A549 treated with AZD2906 at 1 μM for 4 hours (cell line): ENCODE measurements at places on chromosomes 1 and 21. TPM values are rescaled to one million over a fixed set of nuclear protein-coding genes. Genes with fewer than 3 reads are reported as not detected.

KANK4 gene
- 0.26 to 0.35 TPM (median 0.32 TPM) in 5 replicates for total RNA-seq

RGS4 gene
- 0.10 TPM in 1 of 5 replicates, not detected in the others for total RNA-seq

FOXO6 gene
- 0.42 to 1.0 TPM (median 0.96 TPM) in 5 replicates for total RNA-seq

GBP7 gene
- not detected in 5 replicates for total RNA-seq

C1orf94 gene
- total RNA-seq: 0.05 to 0.06 TPM (median 0.06 TPM) in 3 of 5 replicates, not detected in the others

DDAH1 gene
- total RNA-seq: 6.8 to 8.8 TPM (median 8.0 TPM) in 5 replicates

SUMO3 gene
- total RNA-seq: 59.2 to 68.0 TPM (median 64.4 TPM) in 5 replicates

SH3BGRL3 gene
- 108 to 151 TPM (median 140 TPM) in 5 replicates for total RNA-seq

AKNAD1 gene
- total RNA-seq: 1.2 to 2.4 TPM (median 1.5 TPM) in 5 replicates

C1QC gene
- total RNA-seq: not detected in 5 replicates

FBLIM1 gene
- 19.2 to 31.4 TPM (median 27.5 TPM) in 5 replicates for total RNA-seq

C2CD4D gene
- total RNA-seq: not detected in 5 replicates

KRTAP11-1 gene
- total RNA-seq: not detected in 5 replicates
